Stimulated activated CD4-positive, alpha-beta T cell treated with anti-CD3 and anti-CD28 coated beads, Interleukin-12 subunit alpha, Interleukin-12 subunit beta, amount 100 ng/mL, for 4 hours (primary cell): ENCODE measurements at places on chromosomes 5 and 9.

GRCh38 chr5:54721116-54721515 lies 203.6 kb downstream of the SNX18 start:
- no peak for DNase-seq

GRCh38 chr9:11072176-11072575 lies 459.4 kb upstream of the PTPRD start:
- DNase-seq = no peak

GRCh38 chr9:111726949-111727348 lies 65.5 kb downstream of the GNG10 start:
- no peak for DNase-seq

GRCh38 chr5:165139262-165139661 lies 1633.8 kb downstream of the MAT2B start:
- DNase-seq = no peak

- no peak for DNase-seq
These were observed 15.6 kb downstream of the SPACA9 start for GRCh38 chr9:132894346-132894745.

GRCh38 chr5:159509002-159509660 lies 178.8 kb upstream of the IL12B start:
- no peak for DNase-seq

- DNase-seq = no peak
These were observed 138.0 kb downstream of the NUDT12 start for GRCh38 chr5:103424453-103425205.

DNA sequence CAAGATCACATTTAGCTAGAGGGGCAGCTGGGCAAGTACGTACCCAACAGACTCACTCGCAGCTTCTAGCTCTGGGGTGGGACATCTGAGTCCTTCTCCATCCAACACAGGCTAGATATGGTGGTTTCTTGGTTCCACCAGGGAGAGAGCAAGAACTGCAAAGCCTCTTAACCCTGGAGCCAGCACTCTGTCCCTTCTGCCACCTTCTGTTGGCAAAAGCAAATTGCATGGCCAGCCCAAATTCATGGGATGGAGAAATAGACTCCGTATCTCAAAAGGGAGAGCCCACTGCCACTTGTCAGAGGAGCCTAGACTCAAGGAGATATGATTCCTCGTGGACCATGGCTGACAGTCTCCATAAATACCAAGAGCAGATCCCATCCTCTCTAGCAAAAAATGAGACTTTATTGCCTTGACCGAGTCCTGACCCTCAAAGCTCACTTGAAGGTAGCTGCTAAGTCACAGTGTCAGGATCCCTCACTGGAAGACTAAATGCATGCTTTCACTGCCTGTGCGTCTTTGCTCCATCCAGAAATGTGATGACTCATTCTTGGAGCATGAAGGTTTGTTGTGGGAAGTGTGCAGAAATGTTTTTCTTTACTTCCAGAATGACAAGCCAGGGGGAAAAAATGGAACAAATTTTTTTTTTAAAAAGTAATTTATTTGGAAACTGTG lies 28.8 kb upstream of the ROR2 start:
- no peak for DNase-seq

DNA sequence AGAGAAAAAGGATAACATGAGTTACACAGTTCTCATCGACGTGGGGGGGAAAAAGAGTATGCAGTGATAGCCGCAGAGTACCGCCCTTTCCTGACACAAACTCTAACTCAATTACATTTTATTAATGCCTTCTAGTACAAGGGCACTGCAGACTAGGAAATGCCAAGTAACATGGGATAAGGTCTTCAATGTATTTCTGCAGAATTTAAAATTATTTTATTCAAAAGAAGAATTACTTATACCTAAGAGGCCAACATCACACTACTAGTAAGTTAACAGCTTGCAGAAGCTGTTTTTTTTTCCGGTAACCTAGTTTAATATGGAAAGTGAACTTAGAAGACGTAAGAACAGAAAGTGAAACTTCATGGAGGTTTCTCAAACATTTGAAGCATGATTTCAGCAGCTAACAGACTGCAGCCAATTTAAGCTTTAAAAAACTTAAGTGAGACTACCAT lies 3.9 kb downstream of the SETX start:
- DNase-seq = no peak
